Activated CD4-positive, alpha-beta memory T cell treated with anti-CD3 and anti-CD28 coated beads, Interleukin-2, amount 10 ng/mL, durations not matched to agents 7 days and 5 days (primary cell): ENCODE measurements at places on chromosomes 5 and 9. TPM values are rescaled to one million over a fixed set of nuclear protein-coding genes. Genes with fewer than 3 reads are reported as not detected.

Gene NME5
- total RNA-seq, result not detected

DNA sequence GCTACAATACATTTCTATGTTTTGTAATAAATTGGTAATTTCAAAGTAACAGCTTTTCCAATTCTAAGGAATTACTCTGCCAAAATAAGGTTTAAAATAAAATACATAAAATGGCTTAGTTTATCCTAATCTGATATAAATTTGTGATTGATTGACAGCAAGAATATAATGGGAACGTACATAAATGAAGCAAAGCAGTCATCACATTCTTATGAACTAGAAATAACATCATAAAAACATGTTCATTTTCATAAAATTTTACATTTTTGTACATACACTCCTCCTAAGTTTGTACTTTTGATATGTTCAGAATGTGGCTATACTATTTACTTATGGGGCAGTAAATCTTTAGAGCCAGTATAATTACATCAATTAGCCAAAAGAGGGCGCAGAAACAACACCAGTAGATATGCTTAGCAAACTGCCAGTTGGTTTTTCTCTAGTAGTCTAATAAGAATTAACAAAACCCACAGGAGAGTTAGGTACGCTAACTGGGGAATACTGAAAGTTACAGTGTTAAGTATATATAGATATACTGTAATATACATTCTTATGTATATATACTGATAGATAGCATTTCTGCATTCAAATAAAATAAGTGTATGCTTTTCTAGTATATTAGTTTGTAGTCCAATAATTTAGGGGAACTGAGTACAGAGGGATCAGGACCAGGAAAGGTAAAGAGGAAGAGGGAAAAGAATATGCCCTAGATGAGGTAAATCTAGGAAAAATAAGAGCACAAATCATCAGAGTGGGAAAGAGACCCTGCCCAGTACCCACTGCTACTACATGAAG is 76.8 kb downstream of the ZDHHC21 start:
- DNase-seq, result no peak

Gene SLC25A2
- 0.50 TPM for total RNA-seq

Gene SHROOM1
- total RNA-seq, result 2.7 TPM

DNA sequence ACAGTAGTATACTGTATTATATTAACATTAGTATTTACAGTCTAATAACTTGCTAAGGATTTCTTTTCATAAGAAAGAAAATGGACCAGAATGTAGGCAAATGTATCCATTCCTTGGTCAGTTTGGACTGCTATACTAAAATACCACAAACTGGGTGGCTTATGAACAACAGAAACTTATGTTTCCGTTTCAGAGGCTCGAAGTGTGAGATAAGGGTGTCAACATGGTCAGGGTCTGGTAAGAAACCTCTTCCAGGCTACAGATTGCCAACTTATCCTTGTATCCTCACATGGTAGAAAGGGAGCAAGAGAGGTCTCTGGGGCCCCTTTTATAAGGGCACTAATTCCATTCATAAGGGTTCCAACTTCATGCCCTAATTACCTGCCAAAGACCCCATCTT is 9.2 kb upstream of the ESM1 start:
- no peak for DNase-seq

Gene SMIM27
- 27.3 TPM for total RNA-seq

GRCh38 chr9:35732800-35733541 is 505 bp downstream of the CREB3 start:
- DNase-seq, result no peak

Gene OR1K1
- total RNA-seq, result not detected

DNA sequence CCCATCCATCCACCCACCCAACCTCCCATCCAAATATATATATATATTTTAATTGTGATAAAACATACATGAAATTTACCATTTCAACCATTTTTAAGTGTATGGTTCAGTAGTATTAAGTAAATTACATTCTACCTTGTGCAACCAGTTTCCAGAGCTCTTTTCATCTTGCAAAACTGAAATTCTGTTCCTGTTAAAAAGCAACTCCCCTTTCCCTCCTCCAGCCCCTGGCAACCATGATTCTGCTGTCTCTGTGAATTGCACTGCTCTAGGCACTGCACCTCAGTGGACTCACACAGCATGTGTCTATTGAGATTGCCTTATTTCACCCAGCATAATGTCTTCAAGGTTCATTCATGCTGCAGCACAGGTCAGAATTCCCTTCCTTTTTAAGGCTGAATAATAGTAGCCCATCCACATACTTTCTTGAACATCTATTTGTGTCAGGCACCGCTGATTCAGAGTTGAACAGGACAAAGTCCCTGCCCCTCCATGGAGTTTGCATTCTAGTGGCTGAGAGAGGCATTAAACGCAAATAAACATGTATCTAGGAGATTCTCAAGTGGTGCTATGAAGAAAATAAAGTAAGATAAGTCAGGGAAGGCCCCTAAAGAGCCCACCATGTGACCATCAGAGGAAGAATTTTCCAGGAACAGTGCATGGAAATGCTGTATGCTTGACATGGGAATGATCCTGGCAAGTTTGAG is 24.0 kb downstream of the CSF1R start:
- DNase-seq, result no peak

DNA sequence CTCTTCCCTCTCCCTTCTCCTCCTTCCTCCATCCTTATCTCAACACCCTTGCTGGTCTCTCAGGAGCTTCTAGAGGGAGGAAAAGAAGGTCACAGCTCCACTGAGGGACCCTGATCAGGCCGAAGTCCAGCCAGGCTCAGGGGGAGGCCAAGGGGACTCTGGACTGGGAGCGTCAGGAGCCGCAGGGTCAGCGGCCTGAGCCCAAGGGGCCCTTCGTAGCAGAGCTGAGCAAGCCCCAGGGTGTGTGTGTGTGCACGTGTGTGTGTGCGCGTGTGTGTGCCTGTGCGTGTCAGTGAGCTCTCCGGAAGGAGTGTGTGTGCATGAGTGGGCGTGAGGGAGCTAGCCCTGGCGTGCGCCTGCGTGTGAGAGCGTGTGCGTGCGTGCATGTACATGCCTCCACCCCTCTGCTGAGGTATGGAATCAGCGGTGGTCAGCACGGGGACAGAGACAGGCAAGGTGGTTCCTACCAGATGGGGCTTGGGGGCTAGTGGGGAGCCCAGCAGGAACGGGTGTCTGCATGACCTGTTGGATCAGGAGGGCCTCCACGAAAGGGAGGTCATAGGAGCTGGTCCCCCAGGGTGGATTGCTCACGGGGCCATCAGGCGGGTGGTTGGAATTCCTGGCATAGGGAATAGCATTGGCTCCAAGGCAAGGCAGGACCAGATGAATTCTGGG is 10.0 kb upstream of the AGPAT2 start:
- no peak for DNase-seq

Gene TMEFF1
- 0.18 TPM for total RNA-seq

GRCh38 chr5:16871746-16872339 is 64.2 kb downstream of the MYO10 start:
- no peak for DNase-seq

DNA sequence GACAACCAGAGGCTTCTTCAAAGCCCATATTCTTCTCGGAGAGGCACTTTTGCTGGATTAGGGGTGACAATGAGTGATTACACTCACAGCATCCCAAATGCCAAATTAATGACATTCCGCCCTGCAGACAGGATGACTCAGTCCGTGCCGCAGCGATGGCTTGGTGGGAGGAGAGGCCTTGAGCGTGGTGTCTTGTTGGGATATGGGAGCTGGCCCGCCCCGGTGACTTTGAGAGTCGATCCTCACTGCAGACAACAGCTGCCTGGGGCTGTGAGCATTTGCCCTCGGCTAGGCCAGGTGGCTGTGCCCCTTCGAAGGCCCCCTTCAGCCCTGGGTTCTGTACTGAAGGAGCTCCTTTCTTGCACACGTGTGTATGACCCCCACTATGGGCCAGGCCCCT is 29.8 kb downstream of the OLFM1 start:
- DNase-seq, result no peak

DNA sequence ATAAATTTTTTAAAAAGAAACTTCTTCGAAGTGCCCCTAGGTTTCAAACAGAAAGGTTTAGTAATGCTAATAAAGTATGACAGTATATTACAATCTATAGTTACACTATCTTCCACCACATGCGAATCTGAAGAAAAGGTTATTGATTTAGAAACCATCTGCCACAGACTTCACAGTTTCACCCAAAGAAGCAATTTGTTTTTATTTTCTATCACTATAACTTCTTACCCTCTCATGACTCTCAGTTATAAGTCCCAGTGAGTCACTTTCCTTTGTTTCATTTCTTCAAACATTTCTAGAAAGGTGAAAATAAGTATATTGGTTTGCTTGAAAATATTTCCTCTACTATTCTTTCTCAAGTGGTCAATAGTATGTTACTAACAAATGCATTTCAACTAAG is 93.6 kb downstream of the MCTP1 start:
- no peak for DNase-seq

- DNase-seq, result no peak
These were observed 55.3 kb upstream of the ALDH1A1 start for GRCh38 chr9:73007966-73008672.

DNA sequence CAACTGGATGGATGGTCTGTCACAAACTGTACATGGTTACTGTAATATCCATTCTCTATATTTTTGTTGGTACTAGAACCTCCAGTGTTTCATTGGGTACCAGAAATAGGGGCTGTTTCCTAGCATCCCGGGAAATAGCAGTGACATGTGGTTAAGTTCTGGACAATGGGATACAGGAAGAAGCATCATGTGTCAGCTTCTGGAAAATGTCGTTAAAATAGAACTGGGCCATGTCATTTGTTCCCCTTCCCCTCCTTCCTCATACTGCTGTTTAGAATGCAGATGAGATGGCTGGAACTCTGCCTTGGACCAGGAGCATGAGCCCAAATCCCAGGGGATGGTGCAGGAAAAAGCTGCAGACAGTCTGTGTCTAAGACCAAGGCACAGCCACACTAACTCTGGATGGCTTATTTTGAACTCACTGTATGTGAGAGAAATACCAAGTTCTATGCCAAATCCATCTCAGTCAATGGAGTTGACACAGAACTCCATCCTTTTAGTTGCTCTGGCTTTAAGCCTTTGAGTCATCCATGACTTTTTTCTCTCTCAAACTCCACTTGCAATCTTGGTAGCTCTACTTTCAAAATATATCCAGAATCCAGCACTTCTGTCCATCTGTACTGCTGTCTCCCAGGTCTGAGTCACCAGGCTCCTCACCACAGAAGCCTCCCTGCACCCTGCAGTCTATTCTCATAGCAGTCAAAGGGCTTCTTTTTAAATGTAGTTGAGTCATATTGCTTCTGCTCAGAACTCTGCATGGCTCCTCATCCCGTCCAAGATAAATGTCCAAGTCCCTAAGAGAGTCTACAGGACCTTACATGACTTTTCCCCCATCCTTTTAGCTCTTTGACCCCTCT is 184.2 kb downstream of the NSG2 start:
- no peak for DNase-seq

GRCh38 chr9:97900103-97900737 is 22.1 kb downstream of the TRMO start:
- DNase-seq, result no peak

Gene EPB41L4A
- 3.3 TPM for total RNA-seq

Gene ATOSB
- 26.8 TPM for total RNA-seq

- peak; percentile 75 for DNase-seq
These were observed 21.5 kb downstream of the BTF3 start for GRCh38 chr5:73519531-73520283.

- no peak for DNase-seq
These were observed 36.8 kb downstream of the ELL2 start for GRCh38 chr5:95924720-95925377.

Gene PRDM9
- total RNA-seq, result not detected
